Osteoblast (primary cell): ENCODE measurements at places on chromosomes 5 and 9. TPM values are rescaled to one million over a fixed set of nuclear protein-coding genes. Genes with fewer than 3 reads are reported as not detected.
A peak's percentile ranks its signal among the peaks of the same experiment; 100 is the strongest.

DNA sequence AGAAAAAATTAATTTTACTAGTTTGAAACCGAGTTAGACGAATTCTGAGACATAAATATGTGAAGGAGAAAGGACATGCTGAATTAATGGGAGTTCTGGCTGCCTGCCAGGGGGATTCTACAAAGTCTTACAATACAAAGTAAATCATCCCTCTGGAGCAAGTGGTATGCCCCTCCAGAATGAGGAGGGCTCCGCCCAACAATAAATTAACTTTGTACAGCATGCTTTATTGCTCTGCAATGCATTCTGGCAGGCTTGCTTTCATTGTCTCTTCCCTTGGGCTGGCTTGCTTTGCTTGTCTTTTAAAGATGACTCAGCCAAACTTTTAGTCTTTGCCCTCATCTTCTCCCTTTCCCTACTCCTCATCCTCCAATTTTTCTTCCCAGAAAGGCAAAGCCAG lies 11.7 kb upstream of the PCDHB1 start:
- no peak overlapping the region for H3K27ac ChIP-seq
- no peak overlapping the region for H3K4me3 ChIP-seq
- DNase-seq, result peak; percentile 32

The ANAPC2 gene
- 26.2 and 32.9 TPM in 2 replicates for total RNA-seq

- H3K4me1 ChIP-seq, result no peaks in the 10 kb centered on the region
- H3K4me3 ChIP-seq, result no peak overlapping the region
- H3K27me3 ChIP-seq, result peaks cover 23% of the 10 kb centered on the region
- no peaks in the 10 kb centered on the region for H3K36me3 ChIP-seq
Measured at GRCh38 chr9:126070058-126070655, 256.5 kb upstream of the MVB12B start.

GRCh38 chr9:109159583-109159982 lies 7.5 kb downstream of the FRRS1L start:
- peaks cover 28% of the 10 kb centered on the region for H3K27me3 ChIP-seq
- H3K36me3 ChIP-seq, result no peaks in the 10 kb centered on the region
- no peak overlapping the region for H3K4me3 ChIP-seq
- no peaks in the 10 kb centered on the region for H3K4me1 ChIP-seq
- H3K27ac ChIP-seq, result no peak overlapping the region

DNA sequence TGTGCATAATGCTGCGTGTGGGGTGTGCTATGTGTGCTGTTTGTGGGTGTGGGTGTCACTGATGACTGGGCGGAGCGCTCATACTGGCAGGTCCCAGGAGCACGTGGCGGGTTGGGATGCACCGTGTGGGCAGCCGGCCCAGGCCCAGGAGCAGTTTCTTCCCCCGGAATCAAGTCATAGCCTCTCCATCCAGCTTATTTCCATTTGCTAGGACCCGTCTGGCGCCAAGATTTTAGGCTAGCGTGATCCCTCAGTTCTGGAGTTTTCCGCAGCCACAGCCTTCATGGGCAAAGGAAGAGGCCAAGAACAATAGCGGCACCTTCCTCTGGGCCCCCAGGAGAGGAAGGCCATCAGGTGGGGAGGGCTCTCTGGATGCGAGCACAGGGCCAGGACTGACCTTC lies 43.3 kb upstream of the NEURL1B start:
- no peak overlapping the region for H3K27ac ChIP-seq
- no peaks in the 10 kb centered on the region for H3K4me1 ChIP-seq
- H3K4me3 ChIP-seq, result no peak overlapping the region
- DNase-seq, result no peak

DNA sequence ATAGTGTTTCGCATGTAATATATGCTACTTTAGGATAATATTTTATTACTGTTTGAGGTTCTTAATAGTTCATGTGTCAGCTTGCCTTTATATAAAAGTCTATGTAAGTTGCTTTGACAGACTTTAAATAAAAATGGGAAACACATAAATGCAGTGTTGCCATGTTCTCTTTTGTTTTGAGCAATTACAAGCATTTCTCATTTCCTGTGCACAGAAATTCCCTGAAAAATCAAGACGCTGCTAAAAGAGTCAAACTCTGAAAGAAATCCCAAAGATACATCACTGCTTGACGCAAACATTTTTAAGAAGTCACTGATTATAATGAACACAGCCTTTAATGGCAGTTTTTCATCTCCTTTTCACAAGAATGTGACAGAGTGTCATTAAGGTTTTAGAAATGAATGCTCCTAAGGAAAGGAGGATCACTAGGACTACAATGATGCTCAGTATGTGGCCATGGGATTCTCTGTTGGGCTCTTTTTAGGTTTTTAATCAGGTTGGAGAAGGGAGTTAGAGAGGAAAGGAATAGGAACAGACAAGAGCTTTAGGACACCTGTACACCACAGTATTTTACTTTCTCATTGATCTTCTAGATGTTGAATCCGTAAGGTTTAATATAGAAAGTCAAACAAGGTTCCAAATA lies 29.4 kb downstream of the ZCCHC7 start:
- peaks cover 12% of the 10 kb centered on the region for H3K36me3 ChIP-seq
- no peak for DNase-seq
- H3K27ac ChIP-seq, result no peak overlapping the region
- no peaks in the 10 kb centered on the region for H3K27me3 ChIP-seq
- H3K4me3 ChIP-seq, result no peak overlapping the region

- no peak for DNase-seq
- no peak overlapping the region for H3K27ac ChIP-seq
- H3K36me3 ChIP-seq, result no peaks in the 10 kb centered on the region
- no peak overlapping the region for H3K4me3 ChIP-seq
Measured at GRCh38 chr9:134452728-134453127, 126.5 kb downstream of the RXRA start.

The ARID3C gene
- under 0.01 TPM in 1 of 2 replicates, not detected in the other for total RNA-seq

The GFRA3 gene
- total RNA-seq, result not detected in 2 replicates

The C9 gene
- 0.36 TPM in 1 of 2 replicates, not detected in the other for total RNA-seq

The THBS4 gene
- 0.29 and 0.36 TPM in 2 replicates for total RNA-seq

- H3K36me3 ChIP-seq, result no peaks in the 10 kb centered on the region
- no peaks in the 10 kb centered on the region for H3K27me3 ChIP-seq
- no peak overlapping the region for H3K27ac ChIP-seq
- H3K4me3 ChIP-seq, result no peak overlapping the region
- H3K4me1 ChIP-seq, result no peaks in the 10 kb centered on the region
- no peak for DNase-seq
Measured at GRCh38 chr5:39270225-39270848, 51.0 kb upstream of the FYB1 start.

DNA sequence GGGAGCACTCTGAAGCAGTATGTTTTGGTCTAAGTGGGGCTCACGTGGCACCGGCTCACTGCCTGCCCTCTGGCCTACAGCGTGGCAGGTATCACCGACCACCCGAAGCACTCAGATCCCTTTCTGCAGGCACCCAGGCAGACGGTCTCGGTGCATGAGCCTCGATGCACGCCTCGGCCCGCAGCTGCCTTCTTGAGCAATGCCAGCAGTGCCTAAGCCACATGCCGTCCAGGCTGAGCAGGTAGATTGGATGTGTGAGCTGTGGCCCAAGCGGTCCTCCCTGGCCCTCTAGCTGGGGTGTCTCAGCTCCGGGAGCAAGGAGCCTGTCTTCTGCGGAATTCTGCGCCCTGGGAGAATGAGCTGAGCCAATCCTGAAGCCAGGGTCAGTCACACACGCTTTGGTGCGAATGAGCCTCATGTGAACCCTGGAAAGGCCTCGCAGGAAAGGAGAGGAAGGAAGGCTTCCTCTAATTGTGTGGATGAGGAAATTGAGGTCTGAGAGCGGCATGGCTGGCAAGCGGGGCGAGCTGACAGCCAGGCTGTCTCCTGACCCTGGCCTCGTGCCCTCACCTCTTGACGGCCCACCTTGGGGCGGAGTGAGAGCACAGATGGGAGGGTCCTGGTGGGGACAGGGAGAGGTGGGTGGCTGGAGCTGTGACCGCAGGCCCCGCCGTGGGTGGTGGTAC lies 14.4 kb downstream of the RXRA start:
- H3K36me3 ChIP-seq, result no peaks in the 10 kb centered on the region
- no peak for DNase-seq
- H3K27me3 ChIP-seq, result no peaks in the 10 kb centered on the region
- H3K4me3 ChIP-seq, result no peak overlapping the region
- H3K27ac ChIP-seq, result peak overlapping the region; percentile 40

The SHISAL2B gene
- not detected in 2 replicates for total RNA-seq

- no peaks in the 10 kb centered on the region for H3K36me3 ChIP-seq
- H3K27me3 ChIP-seq, result no peaks in the 10 kb centered on the region
- H3K4me1 ChIP-seq, result peaks cover 23% of the 10 kb centered on the region
- H3K27ac ChIP-seq, result peak overlapping the region; percentile 46
- DNase-seq, result peak; percentile 96
- H3K4me3 ChIP-seq, result no peak overlapping the region
Measured at GRCh38 chr9:134475011-134475790, 148.9 kb downstream of the RXRA start.

DNA sequence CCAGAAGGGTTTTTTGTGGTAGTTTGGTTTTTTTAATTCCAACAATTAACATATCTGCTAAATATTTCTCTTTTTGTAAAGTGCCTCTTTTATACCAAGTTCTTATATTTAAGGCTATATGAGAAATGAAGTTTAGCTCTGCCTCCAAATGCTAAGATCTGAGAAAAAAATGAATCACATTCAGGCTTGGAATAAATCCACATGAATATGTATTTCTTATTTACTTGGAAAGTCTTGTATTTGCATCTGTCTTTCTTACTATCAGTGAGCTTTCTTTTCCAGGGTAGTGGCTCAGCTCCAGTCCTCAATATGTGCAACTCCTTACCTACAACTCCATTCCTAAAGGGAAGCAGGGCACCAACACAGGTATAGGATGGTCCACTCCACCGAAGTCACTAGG lies 127.9 kb downstream of the GLIS3 start:
- no peaks in the 10 kb centered on the region for H3K36me3 ChIP-seq
- no peaks in the 10 kb centered on the region for H3K27me3 ChIP-seq

- H3K27me3 ChIP-seq, result no peaks in the 10 kb centered on the region
- DNase-seq, result no peak
- no peak overlapping the region for H3K27ac ChIP-seq
- H3K4me3 ChIP-seq, result no peak overlapping the region
Measured at GRCh38 chr5:53002491-53002890, 13.3 kb downstream of the ITGA2 start.

DNA sequence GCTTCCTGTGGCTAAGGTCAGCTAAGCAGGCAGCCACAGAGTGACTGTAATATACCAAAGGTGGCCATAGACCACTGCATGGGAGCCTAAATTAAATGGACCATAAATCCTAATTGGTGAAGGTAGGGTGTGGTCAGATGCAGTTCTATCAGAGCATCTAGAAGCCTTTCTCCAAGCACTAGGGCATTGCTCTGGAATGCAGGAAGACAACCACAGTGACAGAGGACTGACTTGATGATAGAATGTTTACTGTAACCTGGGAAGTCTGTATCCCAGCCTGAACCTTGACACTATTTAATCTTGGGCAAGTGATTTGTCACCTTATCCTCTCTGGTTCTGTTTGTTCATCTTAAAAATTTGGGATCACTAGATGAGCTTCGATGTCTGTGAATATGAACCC lies 2.3 kb downstream of the FBXO38 start:
- DNase-seq, result peak; percentile 48
- no peaks in the 10 kb centered on the region for H3K27me3 ChIP-seq
- peaks cover 31% of the 10 kb centered on the region for H3K4me1 ChIP-seq

The DOLK gene
- total RNA-seq, result 28.6 and 29.5 TPM in 2 replicates

GRCh38 chr9:81461196-81461595 lies 228.2 kb downstream of the TLE1 start:
- H3K4me1 ChIP-seq, result peaks cover 5% of the 10 kb centered on the region
- H3K27ac ChIP-seq, result no peak overlapping the region
- DNase-seq, result no peak
- H3K27me3 ChIP-seq, result no peaks in the 10 kb centered on the region

DNA sequence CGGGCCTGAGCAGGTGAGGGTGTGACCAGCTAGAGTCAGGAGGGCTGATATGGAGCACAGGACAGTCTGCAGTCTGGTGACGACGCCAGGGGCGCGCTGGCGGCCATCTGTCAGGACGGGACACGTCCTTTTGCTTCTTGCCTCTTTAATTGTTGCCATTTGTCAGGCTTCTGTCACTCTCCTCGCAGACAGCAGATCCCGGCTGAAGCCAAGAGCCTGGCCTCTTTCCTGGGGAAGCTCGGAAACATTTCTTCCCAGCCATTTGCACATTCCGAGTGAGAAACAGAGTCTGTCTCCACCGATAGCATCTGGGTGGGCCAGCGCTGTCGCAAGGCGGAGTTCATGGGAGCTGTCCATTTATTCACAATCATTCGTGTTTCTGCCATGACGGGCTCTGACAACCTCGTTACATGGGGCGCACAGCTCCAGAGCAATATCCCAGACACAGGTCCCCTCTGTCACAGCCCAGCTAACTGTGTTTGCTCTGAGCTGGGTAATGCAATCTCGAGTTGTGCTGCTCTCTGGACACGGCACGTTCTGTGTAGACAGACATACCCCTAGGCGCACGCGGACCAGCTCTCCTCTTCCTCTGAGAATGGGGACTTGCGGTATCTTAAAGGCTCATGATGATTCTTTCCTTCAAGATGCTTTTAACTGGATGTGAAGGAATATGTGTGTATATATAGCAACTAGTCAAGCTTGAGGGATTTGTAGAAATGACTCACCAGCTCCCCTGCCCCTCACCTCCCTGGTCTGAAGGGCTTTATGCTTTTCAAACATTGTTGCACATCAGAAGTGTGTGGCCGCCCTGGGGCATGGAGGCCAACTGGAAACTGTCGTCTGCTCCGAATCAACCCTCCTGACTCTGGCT lies 105.3 kb upstream of the FCN2 start:
- H3K4me3 ChIP-seq, result no peak overlapping the region
- H3K4me1 ChIP-seq, result peaks cover 13% of the 10 kb centered on the region
- DNase-seq, result peak; percentile 85

The IFNB1 gene
- total RNA-seq, result not detected in 2 replicates

DNA sequence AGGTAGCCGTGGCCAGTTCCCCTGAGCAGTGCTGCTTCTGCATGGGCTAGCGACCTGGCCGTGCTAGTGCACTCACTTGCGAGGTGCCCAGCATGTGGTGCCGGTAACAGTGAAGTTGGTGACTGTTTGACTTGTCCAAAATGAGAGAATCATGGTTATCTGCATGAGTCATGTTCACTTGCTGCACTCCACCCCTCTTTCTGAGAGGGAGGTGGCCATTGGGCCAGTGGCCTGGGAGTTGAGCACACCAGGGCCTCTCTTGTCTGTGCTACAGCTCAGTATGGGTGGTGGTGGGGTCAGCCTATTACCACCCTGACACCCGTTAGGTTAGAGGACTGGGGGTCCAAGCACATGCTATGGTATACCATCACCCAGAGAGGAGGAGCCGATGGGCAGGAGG lies 55.4 kb upstream of the GARNL3 start:
- DNase-seq, result no peak
- H3K27me3 ChIP-seq, result peaks cover 18% of the 10 kb centered on the region
- H3K4me1 ChIP-seq, result no peaks in the 10 kb centered on the region
- no peak overlapping the region for H3K4me3 ChIP-seq

DNA sequence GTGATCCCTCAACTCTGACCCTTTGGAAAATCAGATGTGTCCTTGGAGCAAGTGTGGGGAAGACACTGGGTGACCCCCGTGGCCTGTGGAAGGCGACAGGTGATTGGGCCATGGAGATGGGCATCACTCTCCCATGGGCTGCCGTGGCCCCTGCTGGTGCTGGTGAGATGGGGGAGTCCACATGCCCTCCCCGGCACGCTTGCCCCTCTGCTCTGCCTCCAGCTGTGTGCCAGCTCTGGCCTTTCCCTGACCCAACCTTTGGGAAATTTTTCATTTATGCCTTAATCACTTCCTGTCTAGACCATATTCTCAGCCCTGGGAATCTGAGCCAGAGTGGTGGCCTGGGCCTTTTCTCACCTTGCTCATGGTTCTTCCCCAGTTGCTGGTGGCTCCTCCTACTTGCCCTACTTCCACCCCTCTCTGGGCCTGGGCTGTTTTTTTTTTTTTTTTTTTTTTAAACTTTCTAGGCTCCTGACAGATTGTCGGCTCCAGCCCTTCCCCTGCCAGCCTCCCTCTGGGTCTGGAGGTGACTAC lies 56.6 kb downstream of the RGS3 start:
- no peaks in the 10 kb centered on the region for H3K36me3 ChIP-seq
- DNase-seq, result no peak
- no peak overlapping the region for H3K27ac ChIP-seq
